Hematopoietic multipotent progenitor cell treated with erythropoietin and hydrocortisone succinate and interleukin-3 and kit ligand, for 8 days (in vitro differentiated cells): ENCODE measurements at places on chromosomes 2 and 18.
A peak's percentile ranks its signal among the peaks of the same experiment; 100 is the strongest.

DNA sequence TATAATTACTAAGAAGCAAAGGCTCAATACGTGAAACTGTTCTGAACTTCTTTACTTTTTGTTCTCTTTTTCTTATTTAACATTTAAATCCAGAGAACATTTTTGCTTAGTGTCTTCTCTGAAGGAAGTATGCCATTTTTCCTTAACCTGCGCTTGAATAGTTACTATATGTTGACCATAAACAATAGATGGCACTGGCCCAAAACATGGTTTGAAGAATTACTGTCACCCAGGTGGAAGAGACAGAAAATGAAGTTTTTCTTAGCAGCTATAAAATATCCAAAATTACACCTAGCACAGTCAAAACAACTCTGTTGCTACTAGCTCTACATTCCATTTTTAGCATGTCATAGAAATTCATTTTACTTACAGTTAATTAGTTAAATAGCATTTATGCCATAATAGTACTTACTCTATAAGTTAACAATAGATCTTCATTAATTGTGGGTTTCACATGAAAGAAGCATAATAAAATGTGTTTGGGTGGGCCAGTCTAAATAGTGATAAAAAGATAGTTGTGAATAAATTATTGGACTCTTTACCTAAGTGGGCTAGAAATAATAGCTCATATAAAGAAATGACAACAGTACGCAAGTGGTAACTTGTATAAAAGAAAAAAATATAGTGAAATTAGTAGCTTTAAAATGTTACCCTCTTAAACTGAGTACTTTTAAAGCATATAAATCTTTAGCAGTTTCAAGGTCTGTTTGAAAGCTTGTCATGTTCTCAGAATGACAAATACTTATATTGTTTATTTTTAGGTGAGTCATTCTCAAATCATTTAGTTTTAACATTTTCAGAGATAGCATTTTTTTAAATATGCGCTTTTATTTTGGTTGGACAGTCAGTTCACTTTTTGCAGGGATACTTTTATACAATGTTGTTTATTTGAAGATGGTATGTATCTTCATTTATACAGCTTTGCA is 3.7 kb downstream of the ETAA1 start:
- no peak for DNase-seq

- DNase-seq, result peak; percentile 85
Measured at GRCh38 chr2:113138428-113139322, 11.3 kb downstream of the IL1RN start.

DNA sequence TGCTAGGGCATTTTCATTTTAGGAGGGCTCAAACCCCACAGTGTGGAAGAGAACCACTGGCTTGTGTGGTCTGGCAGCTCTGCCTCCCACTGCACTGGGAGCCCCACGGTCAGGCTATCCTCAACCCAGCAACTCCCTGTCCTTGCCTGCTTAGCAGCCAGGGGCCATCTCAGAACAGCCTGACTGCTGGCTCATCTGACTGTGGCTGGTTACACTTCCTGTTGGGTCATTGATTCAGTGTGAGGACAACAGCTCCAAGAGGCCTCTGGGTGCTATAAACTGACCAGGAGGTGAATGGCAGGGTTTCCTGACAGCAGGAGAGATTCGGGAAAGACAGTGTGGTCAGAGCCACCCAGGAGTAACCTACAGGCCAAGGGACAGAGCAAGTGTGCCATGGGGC is 40.1 kb downstream of the AMER3 start:
- no peak for DNase-seq

GRCh38 chr2:108407864-108408729 is 30.3 kb downstream of the SULT1C4 start:
- DNase-seq, result no peak

DNA sequence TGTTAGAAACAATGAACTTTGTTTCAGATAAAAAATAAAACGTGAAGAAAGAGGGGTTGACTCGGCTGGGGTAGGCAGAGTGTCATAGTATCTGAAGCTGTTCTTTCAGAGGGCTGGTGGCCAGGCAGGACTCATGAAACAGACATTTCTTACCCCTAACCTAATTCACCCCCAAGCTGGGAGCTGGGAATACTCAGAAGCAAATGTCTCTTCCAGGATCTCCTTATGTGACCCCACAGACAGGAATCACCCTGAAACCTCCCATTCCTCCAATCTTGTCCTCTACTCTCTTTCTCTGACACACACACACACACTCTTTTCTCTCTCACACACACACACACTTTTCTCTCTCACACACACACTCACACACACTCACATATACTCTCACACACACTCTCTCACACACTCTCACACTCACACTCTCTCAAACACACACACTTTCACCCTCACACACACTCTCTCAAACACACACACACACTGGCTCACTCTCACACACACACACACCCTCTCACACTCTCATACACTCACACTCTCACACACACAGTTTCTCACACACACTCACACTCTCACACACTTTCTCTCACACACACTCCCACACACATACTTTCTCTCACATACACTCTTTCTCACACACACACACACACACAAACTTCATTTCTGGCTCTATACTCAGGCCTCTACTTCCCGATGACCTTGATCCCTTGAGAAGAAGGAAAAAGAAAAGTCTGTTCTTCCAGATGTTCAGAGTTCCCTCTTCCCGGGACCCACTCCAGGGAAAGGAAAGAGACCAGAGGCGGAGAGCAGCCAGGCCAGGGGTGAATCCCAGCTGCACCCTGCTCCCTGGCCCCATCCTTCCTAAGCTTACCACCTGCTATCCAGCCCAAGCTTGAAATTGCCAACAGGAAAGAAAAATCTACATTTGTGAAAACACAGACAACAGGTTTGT is 167.7 kb downstream of the TXNL1 start:
- no peak for DNase-seq

DNA sequence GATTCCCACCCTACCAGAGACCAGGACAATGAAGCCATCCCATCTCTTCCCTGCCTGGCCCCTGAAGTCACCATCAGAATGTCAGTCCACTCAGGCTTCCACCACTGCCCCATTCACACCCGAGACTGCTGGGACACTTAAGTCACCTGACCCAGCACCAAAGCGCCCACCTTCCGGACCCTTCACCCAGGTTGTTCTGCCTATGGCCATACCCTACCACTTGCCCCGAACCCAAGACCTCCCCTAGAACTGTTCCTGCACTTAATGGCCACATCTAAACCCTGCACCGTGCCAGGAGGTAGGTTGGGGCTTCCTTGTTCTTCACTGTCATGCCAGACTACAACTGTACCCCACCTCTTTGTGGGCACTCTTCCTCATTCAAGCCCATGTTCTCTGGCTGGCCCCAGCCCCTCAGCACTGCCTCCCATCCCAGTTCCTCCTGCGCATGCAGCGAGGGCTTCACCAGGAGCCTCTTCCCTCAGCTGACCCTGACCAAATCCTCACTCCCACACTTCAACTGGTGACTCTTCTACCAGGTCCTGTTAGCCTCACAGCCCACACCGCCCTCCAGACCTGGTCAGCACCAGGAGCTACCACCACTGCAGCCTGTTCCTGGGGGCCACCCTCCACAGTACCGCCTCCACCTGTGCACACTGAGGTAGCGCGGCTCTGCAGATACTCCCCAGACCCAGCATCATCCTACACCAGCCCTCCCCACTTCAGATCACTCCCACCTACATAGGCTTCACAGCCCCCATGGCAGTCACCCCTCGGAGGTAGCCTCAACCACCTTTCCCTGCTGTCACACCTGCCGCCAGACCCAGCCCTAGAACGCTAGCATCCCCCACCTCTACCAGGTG is 8.3 kb upstream of the ADRA2B start:
- DNase-seq, result no peak

- DNase-seq, result peak; percentile 83
Measured at GRCh38 chr2:201118961-201119854, 3.2 kb downstream of the CFLAR start.

GRCh38 chr2:20976527-20976926 is 67.3 kb downstream of the APOB start:
- DNase-seq, result no peak

- DNase-seq, result no peak
Measured at GRCh38 chr2:233847248-233847898, 7.0 kb downstream of the HJURP start.

DNA sequence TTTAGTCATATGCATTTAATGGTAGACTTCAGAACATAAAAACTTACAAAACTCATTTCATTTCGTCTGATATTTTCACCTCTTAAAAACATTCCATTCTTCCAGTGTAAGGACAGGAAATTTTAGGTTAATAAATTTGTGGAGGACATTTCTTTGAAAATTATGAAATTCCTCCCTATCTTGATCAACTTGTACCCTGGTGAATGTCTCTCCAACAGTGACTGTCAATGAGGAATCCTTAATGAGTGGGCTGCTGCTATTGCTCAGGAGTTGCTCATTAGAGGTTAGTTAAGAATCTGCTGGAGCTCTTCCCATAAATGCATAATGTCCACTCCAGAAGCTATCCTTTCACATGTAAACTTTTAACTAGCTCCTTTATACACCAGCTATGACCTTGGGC is 69.1 kb downstream of the LRP1B start:
- no peak for DNase-seq
